ENCODE measurements at places on chromosomes 4 and X. TPM values are rescaled to one million over a fixed set of nuclear protein-coding genes. Genes with fewer than 3 reads are reported as not detected.

DNA sequence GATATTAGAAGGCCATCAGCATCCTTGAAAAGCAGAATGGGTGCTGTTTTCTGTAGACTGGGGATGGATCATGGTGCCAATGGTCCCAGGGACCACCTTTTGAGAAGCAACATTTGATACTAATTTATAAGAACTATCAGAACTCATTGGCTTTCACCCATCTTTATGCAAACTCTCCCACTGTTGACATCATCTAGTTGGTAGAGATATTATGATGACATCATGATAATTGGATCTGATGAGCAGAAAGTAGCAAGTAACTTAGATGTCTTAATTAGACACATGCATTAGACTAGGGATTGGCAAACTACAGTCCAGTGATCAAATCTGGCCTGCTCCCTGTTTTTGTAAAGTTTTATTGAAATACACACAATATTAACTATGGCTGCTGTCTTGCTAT lies 181.0 kb downstream of the DCHS2 start:
- no peak for DNase-seq

GRCh38 chr4:141713185-141713584 lies 76.8 kb downstream of the IL15 start:
- peak; percentile 35 for DNase-seq

DNA sequence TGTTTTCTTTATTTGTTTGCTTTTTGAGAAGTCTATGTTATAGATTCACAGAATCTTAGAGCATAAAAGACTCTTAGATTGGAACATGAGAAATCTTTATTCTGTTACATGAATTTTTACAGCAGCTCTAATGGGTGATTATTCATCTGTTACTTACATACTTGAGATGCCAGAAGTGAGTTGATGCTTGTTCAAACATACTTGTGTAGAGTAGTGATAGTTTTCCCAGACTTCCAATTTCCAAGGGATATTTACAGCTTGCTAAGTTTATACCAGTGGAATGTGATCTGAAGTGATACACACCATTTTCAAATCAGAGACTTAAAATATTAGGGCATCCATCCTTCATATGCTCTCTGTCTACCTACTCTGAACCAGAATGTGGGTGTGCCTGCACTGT lies 252.9 kb upstream of the SMIM31 start:
- DNase-seq: peak; percentile 25

RPS6KA6 gene
- 7.7 TPM for total RNA-seq

DNA sequence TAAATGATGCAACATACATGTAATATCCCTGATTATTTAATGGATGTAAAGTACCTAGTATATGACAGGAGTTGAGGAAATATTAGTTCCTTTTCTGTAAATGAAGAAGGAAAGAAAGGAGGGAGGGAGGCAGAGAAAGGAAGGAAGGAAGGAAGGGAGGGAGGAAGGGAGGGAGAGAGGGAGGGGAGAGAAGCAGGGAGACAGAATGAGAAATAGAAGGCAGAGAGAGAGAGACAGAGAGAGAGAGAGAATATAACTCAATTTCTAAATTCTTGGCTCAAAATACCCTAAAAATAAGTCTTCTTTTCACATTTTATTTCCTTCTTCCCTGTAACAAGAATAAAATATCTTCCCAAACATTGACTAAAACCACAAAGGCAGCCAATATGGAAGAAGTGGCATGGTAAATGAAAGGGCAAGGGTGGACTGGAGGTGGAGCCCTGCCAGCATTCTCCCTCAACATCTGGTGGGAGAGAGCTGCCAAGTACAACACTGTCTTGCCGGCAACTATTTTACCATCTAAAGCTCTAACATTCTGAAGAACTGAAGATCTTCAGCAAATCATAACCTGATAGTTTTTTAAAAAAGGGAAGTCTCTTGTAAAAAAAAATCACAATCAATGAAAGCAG lies 245.1 kb downstream of the PPP3CA start:
- DNase-seq: peak; percentile 86

GRCh38 chrX:150366951-150367545 lies 3.9 kb downstream of the MAMLD1 start:
- no peak for DNase-seq

GRCh38 chr4:1685235-1686150 lies 1.4 kb upstream of the FAM53A start:
- DNase-seq: no peak
